DND-41 (cell line): ENCODE measurements at places on chromosomes 3 and 15.

- H3K27ac ChIP-seq, result no peak overlapping the region
- H3K4me3 ChIP-seq, result no peak overlapping the region
- no peaks in the 10 kb centered on the region for H3K36me3 ChIP-seq
- peaks cover 4% of the 10 kb centered on the region for H3K27me3 ChIP-seq
Observed at GRCh38 chr15:81813215-81813614, 232.6 kb downstream of the MEX3B start.

- no peak overlapping the region for H3K27ac ChIP-seq
- peaks cover 88% of the 10 kb centered on the region for H3K36me3 ChIP-seq
- no peaks in the 10 kb centered on the region for H3K27me3 ChIP-seq
- H3K4me1 ChIP-seq, result peaks cover 13% of the 10 kb centered on the region
Observed at GRCh38 chr3:45606003-45606402, 11.5 kb downstream of the LIMD1 start.

- no peaks in the 10 kb centered on the region for H3K4me1 ChIP-seq
- H3K27me3 ChIP-seq, result no peaks in the 10 kb centered on the region
- H3K36me3 ChIP-seq, result peaks cover 81% of the 10 kb centered on the region
Observed at GRCh38 chr3:9659849-9660248, 10.5 kb downstream of the MTMR14 start.

DNA sequence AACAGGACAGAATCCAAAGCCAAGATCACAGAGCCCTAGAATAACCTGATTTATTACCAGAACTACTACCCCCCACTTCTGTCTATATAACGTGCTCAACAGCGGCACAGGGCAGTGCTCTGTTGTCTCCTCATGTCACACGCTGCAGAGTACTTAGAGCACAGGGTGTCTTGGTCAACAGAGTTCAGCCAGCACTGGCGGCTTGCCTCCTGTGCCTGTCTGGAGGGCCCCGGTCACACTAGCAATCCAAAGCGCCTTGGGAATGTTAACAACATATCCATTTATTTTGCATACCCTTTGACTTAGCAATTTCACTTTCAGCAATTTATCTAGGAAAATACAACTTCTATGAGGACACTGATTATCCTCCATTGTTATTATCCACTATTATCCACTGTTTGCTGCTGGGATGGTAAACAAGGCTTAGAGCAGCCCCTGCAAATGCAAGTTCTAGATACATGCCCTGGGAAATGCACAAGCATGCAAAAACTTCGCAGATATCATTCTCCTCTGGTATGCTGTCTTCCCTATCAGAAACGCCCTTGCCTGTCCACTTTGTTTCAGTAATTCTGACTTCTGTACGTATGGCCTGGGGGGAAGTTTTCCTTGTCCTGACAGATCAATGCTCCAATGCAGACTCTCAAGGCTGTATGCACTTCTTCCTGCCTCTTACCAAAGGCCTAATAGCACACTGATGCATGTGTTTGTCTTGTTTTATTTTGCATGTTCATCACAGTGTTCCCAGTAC is 86.2 kb upstream of the OCA2 start:
- H3K4me3 ChIP-seq, result no peak overlapping the region
- no peak for DNase-seq
- H3K4me1 ChIP-seq, result no peaks in the 10 kb centered on the region
- no peak overlapping the region for H3K27ac ChIP-seq
- H3K36me3 ChIP-seq, result peaks cover 53% of the 10 kb centered on the region

DNA sequence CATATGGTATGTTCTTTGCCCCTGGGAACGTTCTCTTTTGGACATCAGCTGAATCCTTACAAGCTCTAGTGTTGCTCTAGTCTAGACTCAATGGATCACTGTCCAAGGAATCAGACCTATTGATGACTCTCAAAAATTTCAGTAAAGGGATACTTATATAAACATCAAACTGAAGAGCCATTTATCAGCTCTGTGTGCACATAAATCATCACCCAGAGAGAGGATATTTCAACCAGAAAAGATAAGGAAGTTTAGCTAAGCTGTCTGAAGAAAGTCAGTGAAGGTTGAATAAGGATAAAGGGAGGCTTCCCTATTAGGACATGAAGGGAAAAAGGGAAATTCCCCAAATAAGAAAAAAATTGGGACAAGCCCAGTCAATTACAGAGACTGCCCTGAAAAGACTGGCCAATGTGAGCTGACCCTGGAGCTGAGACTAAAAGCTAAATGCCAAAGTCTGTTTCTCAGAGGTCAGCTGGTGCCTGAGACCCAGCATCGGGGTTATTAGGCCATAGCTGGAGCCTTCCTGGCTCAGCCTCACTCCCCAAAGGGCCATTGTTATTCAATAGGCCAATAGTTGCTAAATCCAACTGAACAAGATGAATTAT is 424.1 kb upstream of the THBS1 start:
- no peak for DNase-seq
- H3K4me1 ChIP-seq, result no peaks in the 10 kb centered on the region
- no peaks in the 10 kb centered on the region for H3K36me3 ChIP-seq

GRCh38 chr3:149023951-149024350 is 32.6 kb downstream of the GYG1 start:
- no peak for DNase-seq
- peaks cover 6% of the 10 kb centered on the region for H3K4me1 ChIP-seq
- H3K36me3 ChIP-seq, result peaks cover 39% of the 10 kb centered on the region; the same call in 1 of the 2 replicates
- H3K4me3 ChIP-seq, result no peak overlapping the region
- no peaks in the 10 kb centered on the region for H3K27me3 ChIP-seq
